ENCODE measurements at places on chromosomes 4 and X.

GRCh38 chr4:55634417-55635128 lies 1.5 kb downstream of the NMU start:
- no peak for DNase-seq

GRCh38 chrX:5681159-5681558 lies 547.5 kb downstream of the NLGN4X start:
- no peak for DNase-seq

- no peak for DNase-seq
These were observed 1131.7 kb downstream of the SH3BGRL start for GRCh38 chrX:82333575-82333974.

- DNase-seq = no peak
These were observed 90.6 kb downstream of the DCAF8L2 start for GRCh38 chrX:27680726-27681125.

GRCh38 chrX:45850775-45851433 lies 650.2 kb upstream of the DIPK2B start:
- peak; percentile 55 for DNase-seq

GRCh38 chrX:11899091-11899490 lies 141.1 kb downstream of the MSL3 start:
- no peak for DNase-seq

GRCh38 chrX:43493756-43494155 lies 162.3 kb upstream of the MAOA start:
- no peak for DNase-seq

DNA sequence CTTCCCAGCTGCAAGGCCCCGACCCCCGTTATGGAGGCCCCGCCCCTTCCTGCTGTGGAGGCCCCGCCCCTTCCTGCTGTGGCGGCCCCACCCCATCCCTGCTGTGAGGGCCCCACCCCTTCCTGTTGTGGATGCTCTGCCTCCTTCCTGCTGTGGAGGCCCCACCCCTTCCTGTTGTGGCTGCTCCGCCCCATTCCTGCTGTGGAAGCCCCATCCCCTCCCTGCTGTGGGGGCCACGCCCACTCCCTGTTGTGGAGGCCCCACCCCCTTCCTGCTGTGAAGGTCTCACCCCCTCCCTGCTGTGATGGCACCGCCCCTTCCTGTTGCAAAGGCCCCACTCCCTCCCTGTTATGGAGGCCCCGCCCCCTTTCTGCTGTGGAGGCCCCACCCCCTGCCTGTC lies 104.9 kb upstream of the PSAPL1 start:
- DNase-seq = peak; percentile 64

GRCh38 chrX:13911586-13911985 lies 94.7 kb upstream of the GPM6B start:
- no peak for DNase-seq

- no peak for DNase-seq
These were observed 77.1 kb downstream of the RBM47 start for GRCh38 chr4:40552536-40552935.

DNA sequence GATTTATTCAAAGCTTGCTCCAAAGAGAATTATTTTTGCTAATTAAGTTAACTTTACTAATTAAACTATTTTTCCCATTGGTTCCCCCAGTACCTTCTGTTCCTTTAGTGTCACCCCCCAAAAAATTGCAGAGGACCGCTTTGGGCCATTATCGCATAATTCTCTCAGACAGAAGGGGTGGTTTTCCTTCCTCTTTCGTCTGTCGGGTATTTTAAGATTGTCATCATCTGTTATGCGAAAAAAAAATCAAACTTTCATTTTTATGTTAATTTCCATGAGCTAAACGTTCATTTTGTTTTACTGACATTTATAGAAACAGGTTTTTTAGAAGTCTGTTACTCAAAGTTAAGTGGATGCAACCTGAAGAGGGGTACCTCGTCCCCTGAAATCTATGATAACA lies 76.2 kb upstream of the DDX3X start:
- DNase-seq = no peak

GRCh38 chr4:10456595-10457254 lies 501 bp downstream of the ZNF518B start:
- peak; percentile 73 for DNase-seq

GRCh38 chr4:128371001-128371777 lies 83.6 kb upstream of the PGRMC2 start:
- no peak for DNase-seq

- DNase-seq = no peak
These were observed 256.9 kb upstream of the TEX13A start for GRCh38 chrX:105477351-105477750.

DNA sequence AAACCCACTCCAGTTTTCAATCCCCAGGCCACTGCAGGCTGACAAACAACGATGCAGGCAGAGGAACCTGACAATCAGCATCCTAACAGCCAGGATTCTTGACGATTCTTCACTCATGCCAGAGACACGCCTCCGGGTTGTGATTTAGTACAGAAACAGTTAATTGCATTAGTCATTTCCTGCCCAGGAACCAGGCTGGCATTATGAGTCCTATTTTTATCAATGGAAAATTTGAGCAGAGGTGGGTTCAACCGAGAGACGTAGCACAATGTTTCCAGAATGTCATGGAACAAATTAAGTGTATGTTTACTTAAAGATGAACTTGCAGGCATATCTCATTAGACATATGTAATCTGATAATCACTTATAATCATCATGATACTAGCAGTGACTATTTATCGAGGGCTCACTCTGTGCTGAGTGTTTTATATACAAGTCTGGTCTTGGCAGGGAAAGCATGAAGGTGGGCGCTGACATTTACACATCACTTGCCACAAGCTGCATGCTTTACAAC lies 159.7 kb downstream of the NSUN7 start:
- peak; percentile 72 for DNase-seq

- no peak for DNase-seq
These were observed 72.3 kb upstream of the EFHC2 start for GRCh38 chrX:44415639-44416386.

- DNase-seq = no peak
These were observed 23.7 kb downstream of the FAT1 start for GRCh38 chr4:186699881-186700397.

DNA sequence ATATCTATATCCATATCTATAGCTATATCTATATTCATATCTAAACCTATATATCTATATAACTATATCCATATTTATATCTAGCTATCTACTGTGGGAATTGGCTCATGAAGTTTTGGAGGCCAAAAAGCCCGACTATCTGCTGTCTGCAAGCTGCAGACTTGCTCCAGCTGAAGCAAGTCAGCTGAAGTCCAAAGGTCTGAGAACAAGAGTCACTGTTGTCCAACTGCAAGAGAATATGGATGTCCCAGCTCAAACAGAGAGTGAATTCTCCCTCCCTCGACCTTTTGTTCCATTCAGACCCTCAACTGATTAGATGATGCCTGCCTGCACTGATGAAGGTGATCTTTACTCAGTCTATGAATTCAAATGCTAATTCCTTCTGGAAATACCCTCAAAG lies 63.3 kb upstream of the VCX start:
- no peak for DNase-seq
